ENCODE measurements at places on chromosomes 1 and 21.
A peak's percentile ranks its signal among the peaks of the same experiment; 100 is the strongest.

DNA sequence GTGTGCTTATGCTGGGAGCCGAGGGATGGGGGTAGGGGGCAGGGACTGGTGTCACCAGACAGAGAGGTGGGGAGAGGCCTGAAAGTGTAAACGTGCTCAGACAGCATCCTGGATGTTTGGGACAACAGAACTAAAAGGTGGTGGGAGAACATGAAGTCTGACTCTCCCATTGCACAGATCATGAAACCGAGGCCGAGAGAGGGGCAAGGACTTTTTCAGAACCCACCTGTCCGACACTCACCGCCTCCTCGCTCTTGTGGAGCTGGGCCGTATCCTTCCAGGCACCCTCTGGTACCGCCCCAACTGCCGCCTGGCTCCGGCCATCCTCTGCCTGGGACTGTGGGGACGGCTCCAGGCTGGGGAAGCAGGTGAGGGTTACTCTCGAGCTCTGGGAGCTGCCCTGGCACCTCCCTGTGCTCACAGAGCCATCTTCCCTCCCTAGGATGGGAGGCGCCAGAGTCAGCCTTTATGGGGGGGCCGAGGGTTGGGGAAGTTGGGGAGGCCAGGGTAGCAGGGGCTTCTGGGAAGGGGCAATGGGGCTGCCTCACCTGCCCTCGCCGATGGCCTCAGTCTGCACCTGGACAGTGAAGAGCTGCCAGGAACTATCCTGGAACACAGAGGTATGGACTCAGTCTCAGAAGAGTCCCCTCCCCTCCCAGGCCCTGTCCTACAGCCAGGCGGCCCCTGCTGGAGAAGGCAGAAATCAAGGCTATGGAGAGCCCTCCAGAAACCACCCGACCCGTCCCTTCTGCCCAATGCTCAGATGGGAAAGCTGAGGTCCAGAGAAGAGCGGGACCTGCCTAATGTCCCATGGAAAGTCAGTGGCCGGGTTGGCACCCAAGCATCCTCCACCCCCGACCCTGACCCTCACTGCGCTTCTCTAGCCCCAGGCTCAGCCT is 7.0 kb downstream of the ATP13A2 start:
- no peak for DNase-seq

DNA sequence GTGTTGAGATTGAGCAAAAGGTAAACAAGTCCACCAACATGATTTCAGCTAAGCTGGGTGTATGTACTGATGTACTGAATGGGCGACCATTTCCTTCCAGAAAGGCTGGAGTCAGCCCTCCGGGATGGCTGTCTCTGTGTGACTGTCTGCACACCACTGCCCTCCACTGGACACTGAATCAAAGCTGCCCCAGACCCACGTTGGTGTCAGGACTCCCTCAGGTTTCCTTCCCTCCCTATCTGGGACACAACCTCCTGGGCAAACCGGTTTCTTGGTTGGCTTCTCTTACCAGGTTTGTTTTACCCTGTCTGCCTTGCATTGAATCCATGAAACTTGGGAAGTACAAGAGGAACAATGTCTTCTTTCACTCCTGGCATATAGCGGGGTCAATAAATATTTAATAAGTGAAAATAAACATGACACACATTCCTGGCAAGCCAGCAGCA is 5.3 kb upstream of the SRP9 start:
- peak; percentile 89 for DNase-seq

DNA sequence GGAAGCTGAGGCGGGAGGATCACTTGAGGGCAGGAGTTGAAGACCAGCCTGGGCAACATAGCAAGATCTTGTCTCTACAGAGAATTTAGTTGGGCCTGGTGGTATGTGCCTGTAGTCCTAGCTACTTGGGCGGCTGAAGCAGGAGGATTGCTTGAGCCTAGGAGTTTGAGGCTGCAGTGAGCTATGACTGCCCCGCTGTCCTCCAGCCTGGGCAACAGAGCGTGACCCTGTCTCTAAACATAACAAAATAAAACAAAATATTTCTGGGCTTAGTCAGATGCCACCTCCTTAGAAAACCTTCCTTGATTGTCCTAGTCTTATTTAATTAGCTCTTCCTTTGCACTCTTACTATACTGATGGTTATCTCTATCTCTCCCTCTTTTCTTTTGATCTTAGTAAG is 8.5 kb downstream of the TGFB2 start:
- DNase-seq, result no peak

- no peak for DNase-seq
Measured at GRCh38 chr1:56881417-56881816, 26.8 kb downstream of the C8A start.

- DNase-seq, result no peak
Measured at GRCh38 chr1:219333626-219334025, 159.9 kb downstream of the LYPLAL1 start.
